Panc1 (cell line): ENCODE measurements at places on chromosomes 4 and X.
A peak's percentile ranks its signal among the peaks of the same experiment; 100 is the strongest.

- no peak for DNase-seq
Observed at GRCh38 chrX:93591398-93591797, 82.0 kb downstream of the NAP1L3 start.

DNA sequence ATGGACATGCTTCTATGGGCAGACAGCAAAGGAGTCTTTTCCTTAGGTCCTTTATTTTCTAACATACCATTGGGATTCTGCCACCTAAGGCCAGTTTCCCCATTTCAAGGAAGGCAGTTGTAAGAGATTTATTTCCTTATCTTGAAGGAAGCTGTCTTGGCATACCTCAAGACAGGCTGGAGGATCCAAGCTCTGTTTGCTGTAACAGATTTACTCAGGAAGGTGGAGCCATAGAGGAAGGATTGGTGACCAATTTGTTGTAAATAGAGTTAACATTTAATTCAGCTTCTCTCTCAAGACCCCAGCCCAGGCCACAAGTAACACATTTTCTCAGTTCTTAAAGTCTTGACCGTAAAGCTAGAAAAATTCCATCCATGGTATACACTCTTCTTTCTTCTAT, 131.6 kb upstream of the TENM3 start:
- DNase-seq = no peak

- no peak for DNase-seq
Observed at GRCh38 chrX:104995546-104995945, 224.9 kb downstream of the TEX13A start.

DNA sequence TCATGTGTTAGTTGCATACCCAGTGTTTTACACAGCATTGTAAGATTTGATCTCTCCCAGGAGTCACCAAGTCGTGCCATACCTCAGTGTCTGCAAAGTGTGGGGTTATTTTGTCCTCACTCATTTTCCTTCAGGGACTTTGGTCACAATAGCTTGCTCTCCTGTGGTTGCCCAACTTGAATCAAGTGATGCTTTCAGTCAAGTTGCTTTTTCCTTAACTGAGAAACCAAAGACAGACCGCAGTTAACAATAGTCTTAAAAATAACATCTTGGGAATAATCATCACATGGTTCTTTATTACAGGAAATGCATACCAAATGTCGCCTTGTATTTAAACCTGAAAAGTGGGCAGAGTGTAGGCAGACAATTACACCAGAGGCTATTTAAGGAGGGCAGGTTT, 44.5 kb upstream of the NDP start:
- no peak for DNase-seq

GRCh38 chr4:164946810-164947209, 30.6 kb downstream of the TRIM61 start:
- DNase-seq = no peak

GRCh38 chr4:150852216-150852615, 162.9 kb downstream of the LRBA start:
- no peak for DNase-seq

- DNase-seq = no peak
Observed at GRCh38 chr4:54726907-54727306, 69.2 kb downstream of the KIT start.

GRCh38 chr4:161256716-161257115, 907.1 kb downstream of the FSTL5 start:
- no peak for DNase-seq

DNA sequence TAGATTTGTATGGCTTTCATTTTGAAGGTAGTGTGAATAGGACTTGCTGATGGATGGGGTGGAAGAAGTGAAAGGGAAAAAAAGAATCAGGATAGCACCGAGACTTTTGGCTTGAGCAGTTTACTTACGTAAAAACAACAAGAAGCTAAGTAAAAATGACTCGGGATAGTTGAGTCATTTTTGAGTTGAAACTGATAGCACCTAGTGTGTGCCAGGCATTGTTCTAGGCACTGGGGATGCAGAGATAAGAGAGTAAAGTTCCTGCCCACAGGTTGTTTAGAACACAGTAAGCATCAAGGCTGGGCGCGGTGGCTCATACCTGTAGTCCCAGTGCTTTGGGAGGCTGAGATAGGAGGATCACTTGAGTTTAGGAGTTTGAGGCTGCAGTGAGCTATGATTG, 34.7 kb downstream of the ADD1 start:
- no peak for DNase-seq

DNA sequence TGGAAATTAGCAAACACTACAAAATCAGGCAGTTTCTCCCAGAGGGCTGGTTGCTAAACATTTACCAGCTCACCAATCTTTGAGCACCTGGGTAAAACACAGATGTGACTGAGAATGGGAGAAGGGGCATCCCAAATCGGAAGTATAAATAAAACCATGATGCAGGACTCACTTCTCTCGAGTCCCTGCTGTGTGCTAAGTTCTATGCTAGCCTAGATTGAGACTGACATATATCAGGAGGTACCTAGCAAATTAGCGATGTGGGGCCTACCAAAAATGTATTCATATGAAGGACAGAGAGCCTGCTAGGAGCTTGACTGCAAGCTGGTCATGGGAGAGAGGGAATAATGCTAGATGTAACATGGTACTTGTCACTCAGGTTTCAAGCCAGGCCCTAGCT, 171.9 kb upstream of the PGRMC2 start:
- no peak for DNase-seq

DNA sequence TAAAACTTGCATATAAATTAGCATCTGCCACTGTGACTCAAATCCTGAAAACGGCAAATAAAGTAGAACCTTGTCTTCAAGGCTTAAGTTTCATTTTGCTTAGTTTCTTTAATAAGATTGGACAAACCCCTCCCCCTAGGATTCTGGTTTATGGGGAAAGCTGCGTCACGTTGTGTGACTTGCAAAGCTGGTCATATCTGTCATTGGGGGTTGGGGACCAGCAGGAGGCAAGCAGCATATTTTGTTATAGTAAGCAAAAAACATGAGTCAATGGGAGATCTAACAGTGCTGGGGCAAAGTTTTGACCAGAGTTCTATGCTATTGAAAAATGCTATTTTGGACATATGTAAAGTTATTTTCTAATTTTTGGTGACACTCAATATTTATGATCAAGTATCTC, 407.3 kb downstream of the PCDH18 start:
- no peak for DNase-seq

- peak; percentile 67 for DNase-seq
Observed at GRCh38 chrX:77910108-77910840, at the start of gene ATP7A. Gene ATP7A, plus strand, starts transcription at chrX:77910693. Its CDS starts 60,949 bp downstream, at chrX:77971642.
